Cerebellum (tissue), 4 donors: ENCODE measurements at places on chromosomes 11 and 22. TPM values are rescaled to one million over a fixed set of nuclear protein-coding genes. Genes with fewer than 3 reads are reported as not detected.
A peak's percentile ranks its signal among the peaks of the same experiment; 100 is the strongest.

DNA sequence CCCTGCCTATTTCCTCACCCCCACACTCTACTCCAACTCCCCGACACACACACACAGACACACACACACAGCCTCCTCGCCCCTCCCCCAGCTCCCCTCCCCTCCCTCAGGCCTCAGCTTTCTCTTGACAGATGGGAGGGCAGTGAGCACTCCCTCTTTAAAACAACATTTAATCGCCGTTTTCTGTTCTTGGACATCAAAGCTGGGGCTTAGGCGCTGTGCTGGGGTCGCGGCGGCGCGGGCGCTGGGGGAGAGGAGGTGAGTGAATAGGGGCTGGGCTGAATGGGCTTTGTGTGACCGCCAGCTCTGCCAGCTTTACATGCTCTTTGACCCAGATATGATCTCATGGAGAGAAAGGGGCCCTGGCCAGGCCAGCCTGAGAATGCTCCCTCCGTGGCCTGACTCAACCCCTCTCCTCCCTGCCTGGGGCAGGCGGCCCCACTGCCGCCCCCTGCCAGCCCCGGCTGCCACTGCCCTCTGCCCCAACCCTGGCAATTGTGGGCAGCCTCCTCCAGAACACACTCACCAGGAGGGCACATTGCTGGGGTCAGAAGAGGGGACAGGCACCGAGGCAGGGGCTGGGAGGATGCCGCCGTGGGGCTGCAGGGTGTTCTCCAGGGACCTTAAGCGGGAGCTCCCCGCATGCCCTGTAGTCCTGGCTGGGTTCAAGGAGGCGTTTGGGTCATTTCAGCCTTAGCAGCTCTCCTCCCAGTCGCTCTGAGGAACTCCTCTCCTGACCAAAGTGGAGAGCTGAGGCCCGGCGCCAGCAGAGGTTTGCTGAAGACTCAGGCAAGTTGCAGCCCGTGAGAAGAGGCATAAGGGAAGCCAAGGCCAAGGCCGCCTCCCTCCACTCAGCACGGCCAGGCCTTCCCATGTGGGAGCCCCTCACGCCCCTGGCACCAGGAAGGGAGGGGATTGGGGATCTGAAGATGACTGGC lies 38.3 kb upstream of the NNMT start:
- peak; percentile 16 for DNase-seq

GRCh38 chr11:119486016-119486415 lies 63.0 kb upstream of the THY1 start:
- DNase-seq = no peak

- DNase-seq = no peak
These were observed 1334.4 kb downstream of the LRRC4C start for GRCh38 chr11:40125054-40125453.

DNA sequence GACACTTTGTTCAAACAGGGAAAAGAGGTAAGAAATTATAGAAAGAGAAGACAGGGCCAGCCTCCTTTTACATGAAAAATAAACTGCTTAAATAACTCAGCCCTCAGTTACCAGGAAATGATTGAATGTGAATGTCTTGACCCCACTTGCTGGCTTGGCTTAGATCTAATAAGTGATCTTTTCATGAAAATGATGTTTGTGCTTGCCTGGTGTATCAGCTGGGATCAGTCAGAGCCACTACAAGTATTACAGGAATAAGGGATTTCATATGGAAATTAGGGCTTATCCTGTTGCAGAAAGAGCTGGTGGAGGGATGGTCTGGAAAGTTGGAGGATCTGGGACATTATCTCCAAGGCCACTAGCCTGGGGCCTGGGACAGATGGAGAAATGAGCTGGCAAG lies 51.8 kb downstream of the COMMD9 start:
- DNase-seq = no peak

- no peak for DNase-seq
These were observed 1086.8 kb downstream of the BRD1 start for GRCh38 chr22:48740731-48741405.

GRCh38 chr11:104705490-104706190 lies 192.6 kb downstream of the CASP12 start:
- DNase-seq = no peak

- DNase-seq = no peak
These were observed 353.8 kb downstream of the TMEM135 start for GRCh38 chr11:87391496-87391895.

Gene CHRNA10
- 1.8 TPM for total RNA-seq

Gene OR8A1
- total RNA-seq = not detected

GRCh38 chr22:43014316-43014868 lies 557 bp downstream of the PACSIN2 start:
- peak; percentile 52 for DNase-seq

Gene POLR2F
- 29.1 TPM for total RNA-seq

Gene CD59
- 59.8 TPM for total RNA-seq

Gene FIBIN
- total RNA-seq = 13.4 TPM

DNA sequence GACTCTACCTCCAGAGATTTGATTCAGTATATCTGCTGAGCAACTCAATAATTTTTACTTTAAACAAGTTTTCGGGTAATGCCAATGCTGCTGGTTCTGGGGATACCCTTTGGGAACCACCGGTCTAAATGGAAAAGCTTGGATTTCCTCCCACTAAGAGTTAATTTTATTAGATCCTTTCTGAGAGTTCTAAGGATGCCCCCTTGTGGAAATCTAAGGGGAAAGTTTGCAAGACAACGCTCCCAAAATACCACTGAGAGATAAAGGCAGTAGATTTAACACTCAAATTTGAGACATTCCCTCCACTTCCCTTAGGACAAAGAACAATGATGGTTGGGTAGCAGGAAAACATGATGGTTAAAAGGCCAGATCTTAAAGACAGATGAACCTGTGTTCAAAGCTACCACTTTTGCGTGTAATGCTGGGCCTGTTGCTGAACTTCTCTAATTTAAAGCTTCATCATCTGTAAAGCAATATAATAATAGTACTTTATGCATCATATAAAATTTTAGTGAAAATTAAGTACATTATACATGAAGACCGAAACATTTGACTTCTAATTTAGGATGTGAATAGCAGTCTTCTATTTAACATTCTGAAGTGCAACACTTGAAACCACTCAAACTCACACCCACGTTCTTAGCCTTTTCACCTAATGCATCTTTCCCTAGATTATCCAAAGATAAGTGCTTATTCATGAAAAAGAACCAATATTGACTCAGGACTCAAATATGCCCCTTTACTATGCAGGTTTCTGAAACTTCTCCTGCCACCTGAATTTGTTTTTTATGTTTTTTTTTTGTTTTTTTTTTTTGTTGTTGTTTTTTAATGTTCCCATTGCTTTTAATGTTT lies 110.1 kb upstream of the LUZP2 start:
- DNase-seq = no peak

DNA sequence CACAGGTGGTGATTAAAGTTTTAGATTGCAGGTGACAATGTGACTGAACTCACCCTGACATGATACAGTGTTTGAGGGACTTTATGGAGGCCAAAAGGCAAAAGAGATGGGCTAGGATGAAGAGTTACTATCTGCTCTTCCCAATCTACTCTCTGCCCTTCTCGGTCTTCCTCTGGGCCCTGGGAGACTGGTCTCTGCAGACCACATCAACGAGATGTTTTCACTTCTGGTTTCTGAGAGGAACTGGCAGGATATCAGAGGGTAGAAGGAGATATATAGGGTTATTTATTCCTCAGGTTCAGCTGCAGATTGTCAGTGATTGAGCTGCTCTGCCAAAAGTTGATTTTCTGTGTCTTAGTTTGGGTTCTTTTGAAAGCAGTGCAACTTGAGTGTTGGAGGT lies 32.4 kb upstream of the CD44 start:
- DNase-seq = no peak

Gene TRIM48
- not detected for total RNA-seq

- DNase-seq = no peak
These were observed 49.8 kb downstream of the SMCO4 start for GRCh38 chr11:93493252-93493897.
